ENCODE measurements at places on chromosomes 7 and 10. TPM values are rescaled to one million over a fixed set of nuclear protein-coding genes. Genes with fewer than 3 reads are reported as not detected.

DNA sequence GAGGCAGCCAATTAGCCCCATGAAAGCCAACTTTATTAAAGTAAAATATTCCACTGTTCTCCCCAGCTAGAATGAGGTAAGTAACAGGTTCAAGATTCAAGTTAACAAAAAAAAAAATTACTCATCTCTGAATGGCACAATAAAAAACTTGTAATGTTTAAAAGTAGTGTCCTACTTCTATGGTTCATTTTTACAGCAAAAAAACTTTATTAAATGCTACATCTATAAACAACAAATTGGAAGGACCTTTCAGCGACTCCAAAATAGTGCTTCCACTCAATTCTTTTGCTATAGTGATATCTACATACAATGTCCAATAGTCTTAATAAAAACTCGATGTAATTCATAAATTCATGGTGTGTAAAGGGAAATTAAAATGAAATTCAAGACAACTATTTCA lies 59.2 kb downstream of the EZH2 start:
- no peak overlapping the region for H3K4me3 ChIP-seq
- H3K4me1 ChIP-seq = no peaks in the 10 kb centered on the region
- no peak overlapping the region for H3K27ac ChIP-seq
- peaks cover 4% of the 10 kb centered on the region for H3K36me3 ChIP-seq

DNA sequence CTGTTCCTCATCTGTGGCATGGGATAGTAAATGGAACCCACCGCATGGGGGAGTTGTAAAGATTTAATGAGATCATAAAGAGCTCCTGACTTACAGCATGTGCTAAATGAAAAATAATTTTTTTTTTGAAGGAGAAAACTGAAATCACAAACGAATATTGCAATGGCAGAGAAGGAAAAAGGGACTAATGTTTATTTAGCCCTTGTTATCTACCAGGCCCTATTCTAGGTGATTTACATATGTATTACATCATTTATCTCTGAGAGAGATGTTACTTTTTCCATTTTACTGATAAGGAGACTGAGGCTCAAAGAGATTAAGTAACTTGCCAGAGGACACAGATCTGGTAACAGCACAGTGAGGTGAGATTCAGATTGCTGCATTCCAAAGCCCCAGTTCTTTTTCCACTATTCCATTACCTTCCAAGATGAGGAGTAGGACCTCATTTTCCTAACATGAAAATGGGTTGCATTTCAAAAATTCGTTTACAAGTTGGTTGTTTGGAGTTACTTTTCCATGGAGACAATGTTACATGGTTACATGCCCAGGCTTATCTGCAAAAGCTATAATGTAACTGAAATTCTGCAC lies 28.6 kb downstream of the VCL start:
- no peaks in the 10 kb centered on the region for H3K27me3 ChIP-seq
- H3K27ac ChIP-seq = no peak overlapping the region
- no peaks in the 10 kb centered on the region for H3K4me1 ChIP-seq
- H3K4me3 ChIP-seq = no peak overlapping the region
- no peaks in the 10 kb centered on the region for H3K36me3 ChIP-seq
- no peak for DNase-seq

DNA sequence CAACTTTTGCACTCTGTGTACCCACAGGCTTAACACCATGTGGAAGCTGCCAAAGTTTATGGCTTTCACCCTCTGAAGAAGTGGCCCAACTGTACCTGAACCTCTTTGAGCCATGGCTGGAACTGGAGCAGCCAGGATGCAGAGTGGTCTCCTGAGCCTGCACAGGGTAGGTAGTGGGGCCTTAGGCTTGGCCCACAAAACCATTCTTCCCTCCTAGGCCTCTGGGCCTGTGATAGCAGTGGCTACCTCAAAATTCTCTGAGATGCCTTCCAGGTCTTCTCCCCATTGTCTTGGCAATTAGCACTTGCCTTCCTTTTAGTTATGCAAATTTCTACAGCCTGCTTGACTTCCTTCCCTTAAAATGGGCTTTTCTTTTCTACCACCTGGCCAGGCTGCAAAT lies 19.3 kb upstream of the SPAM1 start:
- H3K27ac ChIP-seq = no peak overlapping the region
- no peaks in the 10 kb centered on the region for H3K27me3 ChIP-seq
- no peak overlapping the region for H3K4me3 ChIP-seq
- no peaks in the 10 kb centered on the region for H3K36me3 ChIP-seq
- H3K4me1 ChIP-seq = no peaks in the 10 kb centered on the region

DNA sequence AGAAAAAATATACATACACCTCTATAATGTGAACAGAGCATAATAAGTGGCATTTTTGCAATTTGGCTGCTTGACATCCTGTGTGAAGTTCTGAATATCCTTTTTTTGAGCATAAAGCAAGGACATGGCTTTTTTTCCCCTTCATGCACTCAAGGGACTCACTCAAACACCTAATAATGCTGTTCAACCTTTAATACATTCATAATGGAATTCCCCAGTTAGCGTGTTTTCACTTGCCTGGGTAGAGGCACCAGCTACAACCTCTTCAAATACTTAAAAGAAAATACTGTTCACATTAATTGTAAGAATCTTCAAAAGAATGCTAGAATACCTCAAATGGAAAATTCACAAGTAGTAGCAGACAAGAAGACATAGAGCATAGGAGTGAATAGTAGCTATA lies 316.8 kb downstream of the PCDH15 start:
- no peak overlapping the region for H3K27ac ChIP-seq
- no peak for DNase-seq
- H3K4me1 ChIP-seq = no peaks in the 10 kb centered on the region
- H3K36me3 ChIP-seq = no peaks in the 10 kb centered on the region

DNA sequence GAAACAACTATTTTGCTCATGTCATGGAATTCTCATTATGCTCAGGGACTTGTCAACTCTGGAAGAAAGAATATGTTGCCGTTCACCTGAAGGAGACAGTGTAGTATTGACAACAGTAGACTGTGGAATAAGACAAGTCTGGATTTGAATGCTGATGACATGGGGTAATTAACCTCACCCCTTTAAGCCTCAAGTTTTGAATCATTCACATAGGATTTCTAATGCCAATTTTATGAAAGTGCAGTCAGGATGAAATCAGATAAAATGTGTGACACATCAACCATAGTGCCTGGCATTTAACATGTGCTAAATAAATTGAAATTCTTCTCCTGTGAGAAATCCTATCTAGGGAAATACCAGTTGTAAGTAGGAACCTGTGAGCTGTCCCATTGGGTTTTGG lies 305.8 kb downstream of the KIF20B start:
- H3K27ac ChIP-seq = no peak overlapping the region
- no peaks in the 10 kb centered on the region for H3K4me1 ChIP-seq
- no peaks in the 10 kb centered on the region for H3K27me3 ChIP-seq
- H3K36me3 ChIP-seq = no peaks in the 10 kb centered on the region
- DNase-seq = no peak
- no peak overlapping the region for H3K4me3 ChIP-seq

- H3K4me3 ChIP-seq = no peak overlapping the region
- DNase-seq = no peak
- H3K27ac ChIP-seq = no peak overlapping the region
- H3K27me3 ChIP-seq = no peaks in the 10 kb centered on the region
- H3K4me1 ChIP-seq = no peaks in the 10 kb centered on the region
Observed at GRCh38 chr7:84236398-84236797, 41.8 kb upstream of the SEMA3A start.

GRCh38 chr10:97711640-97712572 lies 1.6 kb upstream of the MARVELD1 start:
- H3K36me3 ChIP-seq = no peaks in the 10 kb centered on the region
- H3K27me3 ChIP-seq = no peaks in the 10 kb centered on the region
- no peak for DNase-seq
- H3K4me3 ChIP-seq = no peak overlapping the region

- no peak for DNase-seq
- H3K27ac ChIP-seq = no peak overlapping the region
- no peaks in the 10 kb centered on the region for H3K27me3 ChIP-seq
- H3K36me3 ChIP-seq = no peaks in the 10 kb centered on the region
Observed at GRCh38 chr10:115092555-115093285, 445 bp upstream of the ATRNL1 start.

- no peak for DNase-seq
- H3K4me3 ChIP-seq = no peak overlapping the region
- H3K27me3 ChIP-seq = no peaks in the 10 kb centered on the region
- H3K4me1 ChIP-seq = peaks cover 3% of the 10 kb centered on the region
- no peaks in the 10 kb centered on the region for H3K36me3 ChIP-seq
- no peak overlapping the region for H3K27ac ChIP-seq
Observed at GRCh38 chr7:21480693-21481403, 53.0 kb downstream of the SP4 start.

GRCh38 chr10:74081941-74082718 lies 68.5 kb downstream of the AP3M1 start:
- no peaks in the 10 kb centered on the region for H3K36me3 ChIP-seq
- no peaks in the 10 kb centered on the region for H3K4me1 ChIP-seq
- no peak overlapping the region for H3K4me3 ChIP-seq
- no peaks in the 10 kb centered on the region for H3K27me3 ChIP-seq
- DNase-seq = no peak
- H3K27ac ChIP-seq = no peak overlapping the region

The PHKG1 gene
- total RNA-seq = 4.3 TPM

The CRHR2 gene
- total RNA-seq = 0.15 TPM

The KIF20B gene
- 3.7 TPM for total RNA-seq

The PKD1L1 gene
- 0.44 TPM for total RNA-seq
